ENCODE measurements at places on chromosomes 1 and 21.

GRCh38 chr1:214044438-214045214, 56.9 kb downstream of the PROX1 start:
- DNase-seq, result no peak

GRCh38 chr21:39444421-39445180, 977 bp downstream of the LCA5L start:
- no peak for DNase-seq

GRCh38 chr1:87218618-87219017, 110.1 kb upstream of the LMO4 start:
- DNase-seq, result no peak

- no peak for DNase-seq
Observed at GRCh38 chr1:67835663-67836452, 2.6 kb upstream of the GNG12 start.

DNA sequence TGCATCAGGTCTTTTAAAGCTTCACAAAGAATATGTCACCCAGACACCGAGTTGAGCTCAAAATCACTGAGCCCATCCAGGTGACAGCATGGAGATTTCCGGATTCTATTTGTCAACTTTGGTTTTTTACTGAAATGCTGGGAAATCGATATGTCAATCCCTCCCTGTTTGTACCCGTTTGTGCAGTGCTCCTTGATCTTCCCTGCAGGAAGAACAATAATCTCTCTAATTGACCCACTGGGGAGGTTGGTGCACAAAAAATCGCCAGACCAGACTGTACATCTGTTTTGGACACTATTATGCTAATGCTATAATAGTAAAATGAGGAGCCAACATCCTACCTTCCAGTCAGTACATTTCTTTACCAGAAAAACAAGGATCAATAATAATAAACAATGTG, 1.8 kb downstream of the BARHL2 start:
- no peak for DNase-seq

Data from activated naive CD4-positive, alpha-beta T cell (primary cell).